ENCODE measurements at places on chromosomes 2 and 18. TPM values are rescaled to one million over a fixed set of nuclear protein-coding genes. Genes with fewer than 3 reads are reported as not detected.

Gene CRYBA2
- not detected for total RNA-seq

Gene PRKAG3
- total RNA-seq = not detected

Gene DSG4
- not detected for total RNA-seq

Gene HOXD12
- not detected for total RNA-seq

Gene CCDC74B
- total RNA-seq = 1.4 TPM

Gene FLACC1
- 2.4 TPM for total RNA-seq

Gene UPP2
- not detected for total RNA-seq

Gene GBX2
- not detected for total RNA-seq

Gene DNAH6
- total RNA-seq = 0.24 TPM

Gene IRS1
- 12.4 TPM for total RNA-seq

Gene GPBAR1
- total RNA-seq = 1.2 TPM

Gene CEBPZOS
- total RNA-seq = 33.3 TPM

Gene GKN2
- total RNA-seq = not detected

Gene CABYR
- total RNA-seq = 7.6 TPM

Gene NHEJ1
- 8.9 TPM for total RNA-seq

Gene GLI2
- 13.0 TPM for total RNA-seq

Gene TFCP2L1
- 0.29 TPM for total RNA-seq

Gene FHOD3
- 26.0 TPM for total RNA-seq

Gene NDUFB3
- 69.0 TPM for total RNA-seq

Gene B3GNT2
- total RNA-seq = 12.5 TPM

Gene TBR1
- not detected for total RNA-seq

Gene APCDD1
- total RNA-seq = 13.9 TPM

Gene SFT2D3
- total RNA-seq = 4.3 TPM

Gene POTEI
- total RNA-seq = not detected

Gene KCNG2
- total RNA-seq = 0.38 TPM

Gene IHH
- total RNA-seq = not detected

Gene TEX44
- not detected for total RNA-seq

Gene SLC5A7
- total RNA-seq = not detected

Gene AFF3
- 15.5 TPM for total RNA-seq

Gene POTEE
- 0.37 TPM for total RNA-seq

Gene PXDN
- total RNA-seq = 85.8 TPM

Gene RPRD1A
- total RNA-seq = 58.8 TPM

Gene GNLY
- 5.3 TPM for total RNA-seq

Gene GKN1
- total RNA-seq = not detected

Gene MC5R
- total RNA-seq = not detected

Gene ARHGAP15
- total RNA-seq = 23.2 TPM

Gene EFR3B
- total RNA-seq = 1.7 TPM

Gene UGT1A8
- not detected for total RNA-seq

Gene REG3A
- not detected for total RNA-seq

Gene SNTG2
- total RNA-seq = 6.2 TPM

Gene MAP3K2
- total RNA-seq = 63.9 TPM

Gene CD207
- total RNA-seq = not detected

Gene RAMP1
- total RNA-seq = 116 TPM

Gene MC2R
- not detected for total RNA-seq
